ENCODE measurements at places on chromosomes 3 and 15. TPM values are rescaled to one million over a fixed set of nuclear protein-coding genes. Genes with fewer than 3 reads are reported as not detected.
A peak's percentile ranks its signal among the peaks of the same experiment; 100 is the strongest.

The DZIP1L gene
- polyA plus RNA-seq: 22.2 TPM

The DAG1 gene
- polyA plus RNA-seq: 119 TPM

The P2RY14 gene
- polyA plus RNA-seq: 0.27 TPM

DNA sequence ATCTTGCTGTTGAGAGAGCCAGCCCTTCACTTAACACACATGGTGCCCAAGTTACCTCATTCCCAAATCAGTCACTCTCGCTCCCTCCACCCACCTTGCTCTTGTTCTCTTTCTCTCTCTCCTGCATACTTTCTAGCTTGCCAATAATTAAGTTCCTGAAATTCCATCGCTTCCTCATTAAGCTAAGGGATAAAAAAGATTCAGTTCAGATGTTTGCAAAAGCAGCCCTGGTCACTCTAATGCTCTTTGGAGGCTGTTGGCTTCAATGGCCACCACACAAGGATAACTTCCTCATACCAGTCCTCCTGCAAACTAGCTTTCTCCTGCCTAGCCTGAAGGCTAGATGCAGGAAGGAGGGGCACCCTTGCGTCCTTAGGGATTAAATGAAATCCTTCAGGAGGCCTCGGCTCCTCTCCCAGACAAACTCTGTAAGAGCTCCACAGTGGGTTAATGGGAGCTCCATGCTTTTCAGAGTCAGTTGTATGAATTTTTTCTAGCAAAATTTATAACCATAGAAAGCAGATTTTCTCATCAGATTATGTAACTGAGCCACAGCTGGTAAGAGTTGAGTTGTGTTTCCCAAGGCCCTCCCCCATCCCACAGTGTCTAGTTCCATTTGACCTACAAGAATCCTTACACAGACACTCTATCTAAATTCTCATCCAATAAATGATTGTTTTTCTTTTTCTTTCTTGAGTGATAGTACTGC is 176.6 kb upstream of the TRIM42 start:
- peak; percentile 14 for DNase-seq

- DNase-seq: no peak
Measured at GRCh38 chr3:162437480-162437879, 940.9 kb downstream of the OTOL1 start.

DNA sequence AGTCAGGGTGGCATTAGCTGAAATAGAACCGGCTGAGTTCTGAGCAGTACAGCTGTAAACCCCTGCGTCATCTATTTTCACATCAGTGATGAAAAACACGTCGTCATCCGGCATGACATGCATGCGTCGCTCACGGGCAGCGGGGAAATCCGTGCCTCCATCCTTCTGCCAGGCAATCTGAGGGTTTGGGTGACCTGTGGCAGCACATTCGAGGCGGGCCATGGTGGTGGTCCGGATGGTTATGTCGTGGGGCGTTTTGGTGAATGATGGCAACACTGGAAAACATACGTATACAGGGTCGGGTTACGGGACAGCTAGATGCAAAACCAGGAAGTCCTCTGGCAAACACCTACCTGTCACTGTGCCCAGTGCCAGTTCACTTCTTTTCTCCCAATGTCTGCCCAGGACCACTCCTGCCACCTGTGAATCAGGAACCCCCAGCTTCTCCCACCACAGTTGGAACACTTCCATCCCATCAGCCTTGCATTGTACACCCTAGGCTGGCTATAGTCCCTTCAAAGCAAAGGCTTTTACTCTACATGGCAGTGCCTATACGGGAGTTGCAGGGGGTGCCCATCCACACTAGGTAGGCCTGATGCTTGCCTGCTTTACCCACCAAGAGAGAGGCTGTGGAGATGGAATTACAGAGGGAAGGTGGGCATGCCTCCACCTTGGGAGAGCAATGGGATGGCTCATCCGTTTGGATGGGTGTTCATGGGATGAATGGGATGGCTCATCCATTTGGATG is 116.7 kb downstream of the LRIG1 start:
- DNase-seq: no peak

- DNase-seq: no peak
Measured at GRCh38 chr3:38634111-38634510, 15.4 kb downstream of the SCN5A start.

Data from renal pelvis (tissue), 12 donors.